Endothelial cell of umbilical vein (primary cell): ENCODE measurements at places on chromosomes 11 and 22. TPM values are rescaled to one million over a fixed set of nuclear protein-coding genes. Genes with fewer than 3 reads are reported as not detected.

DNA sequence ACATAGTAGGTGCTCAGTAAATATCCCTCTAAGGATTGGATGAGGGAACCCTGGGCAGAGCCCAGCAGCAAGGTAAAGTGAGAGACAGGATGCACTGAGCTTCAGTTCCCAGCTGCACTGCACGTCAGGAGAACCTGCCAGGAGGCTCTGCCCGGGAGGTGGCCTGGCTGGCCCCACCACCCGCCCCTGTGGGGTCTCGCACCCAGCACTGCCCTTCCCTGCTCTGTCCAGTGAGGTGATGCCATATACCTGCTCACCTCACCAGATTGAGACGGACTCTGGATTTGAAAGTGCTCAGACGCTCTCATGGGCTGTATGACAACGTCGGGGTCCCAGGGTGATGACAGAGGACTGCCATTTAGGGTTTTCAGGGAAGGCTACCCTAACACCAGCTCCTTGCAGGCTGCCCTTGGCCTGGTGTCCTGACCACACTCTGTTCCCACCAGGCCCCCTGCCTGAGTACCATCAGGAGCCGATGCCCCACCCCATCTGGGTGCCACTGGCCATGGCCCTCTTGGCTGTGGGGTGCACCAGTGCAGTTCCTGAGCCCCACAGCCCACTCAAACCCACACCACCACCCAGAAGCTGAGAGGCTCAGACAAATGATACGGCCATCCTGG lies 61.7 kb upstream of the FGF3 start:
- no peaks in the 10 kb centered on the region for H3K36me3 ChIP-seq
- no peak overlapping the region for H3K27ac ChIP-seq
- no peak overlapping the region for H3K4me3 ChIP-seq
- H3K4me1 ChIP-seq: no peaks in the 10 kb centered on the region
- no peak for DNase-seq
- no peaks in the 10 kb centered on the region for H3K27me3 ChIP-seq

BEST1 gene
- 0.21 TPM in 1 of 2 replicates, not detected in the other for total RNA-seq

- H3K27ac ChIP-seq: no peak overlapping the region
- no peaks in the 10 kb centered on the region for H3K4me1 ChIP-seq
- no peak overlapping the region for H3K4me3 ChIP-seq
- no peaks in the 10 kb centered on the region for H3K36me3 ChIP-seq
- no peak for DNase-seq
Observed at GRCh38 chr11:127627629-127628457, 627.3 kb upstream of the KIRREL3 start.

GRCh38 chr11:109960831-109961230 lies 132.4 kb upstream of the ZC3H12C start:
- DNase-seq: no peak
- H3K27ac ChIP-seq: no peak overlapping the region
- no peaks in the 10 kb centered on the region for H3K27me3 ChIP-seq
- no peaks in the 10 kb centered on the region for H3K4me1 ChIP-seq
- H3K4me3 ChIP-seq: no peak overlapping the region

DNA sequence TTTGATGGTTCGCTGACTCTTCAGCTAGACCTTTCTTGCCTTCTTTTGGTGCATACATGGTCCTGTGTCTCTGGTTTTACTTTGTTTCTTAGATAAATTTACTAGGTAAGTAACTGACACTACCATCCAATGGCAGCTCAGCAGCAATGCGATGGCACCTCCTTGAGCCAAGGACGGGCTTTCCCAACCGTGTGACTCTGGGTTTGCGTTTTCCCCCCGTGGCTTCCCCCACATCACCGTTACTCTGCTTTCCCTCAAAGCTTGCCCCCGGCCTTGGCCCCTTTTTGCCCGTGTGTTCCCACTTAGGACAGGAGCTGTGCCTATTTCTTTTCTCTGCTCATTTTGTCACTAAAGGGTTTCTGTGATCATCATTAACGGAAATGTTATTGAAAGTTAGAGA lies 41.5 kb downstream of the TBC1D22A start:
- H3K27ac ChIP-seq: no peak overlapping the region
- peaks cover 1% of the 10 kb centered on the region for H3K4me1 ChIP-seq
- no peak overlapping the region for H3K4me3 ChIP-seq
- H3K36me3 ChIP-seq: peaks cover 13% of the 10 kb centered on the region

GRCh38 chr22:46287873-46288751 lies 8.6 kb upstream of the GTSE1 start:
- no peaks in the 10 kb centered on the region for H3K27me3 ChIP-seq
- H3K4me3 ChIP-seq: no peak overlapping the region
- peaks cover 16% of the 10 kb centered on the region for H3K4me1 ChIP-seq
- DNase-seq: peak; percentile 21
- peaks cover 5% of the 10 kb centered on the region for H3K36me3 ChIP-seq
- H3K27ac ChIP-seq: peak overlapping the region; percentile 60
